ENCODE measurements at places on chromosomes 1 and 21.

GRCh38 chr1:62794053-62794452, 10.1 kb downstream of the ATG4C start:
- DNase-seq: no peak

- no peak for DNase-seq
These were observed 5.2 kb downstream of the IRF2BP2 start for GRCh38 chr1:234604495-234605398.

DNA sequence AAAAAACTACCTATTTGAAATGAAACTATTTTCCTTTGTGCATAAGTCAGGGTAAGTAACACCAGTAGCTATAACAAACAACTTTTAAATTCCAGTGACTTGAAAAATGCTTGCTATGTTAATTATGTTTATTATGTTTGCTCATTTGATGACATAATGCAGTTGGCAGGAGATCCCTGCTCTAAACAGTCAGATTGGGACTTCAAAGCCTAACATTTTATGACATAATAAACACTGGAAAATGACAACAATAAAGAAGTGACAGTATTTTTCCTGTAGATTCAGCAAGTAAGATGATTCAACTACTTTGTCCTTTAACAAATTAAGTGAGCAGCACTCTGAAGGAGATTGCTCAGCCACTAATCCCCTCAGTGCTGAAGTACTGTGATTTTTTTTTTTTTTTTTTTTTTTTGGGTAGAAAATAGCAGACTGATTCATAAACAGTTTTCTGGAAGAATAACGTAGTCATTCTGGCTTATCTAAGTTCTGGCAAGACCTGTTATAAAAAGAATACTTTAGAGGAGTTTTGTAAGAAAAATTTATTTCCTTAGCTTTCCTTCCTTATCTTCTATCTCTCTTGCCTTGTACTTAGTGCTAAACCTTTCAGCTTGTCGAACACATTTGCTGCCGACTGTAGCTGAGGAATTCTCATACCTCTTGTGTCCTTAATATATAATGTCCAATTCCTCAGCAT, 207.2 kb downstream of the PTGER3 start:
- DNase-seq: no peak

- DNase-seq: no peak
These were observed 102.3 kb downstream of the NPHP4 start for GRCh38 chr1:5889901-5890300.

GRCh38 chr1:66365635-66366034, 168.3 kb upstream of the SGIP1 start:
- DNase-seq: no peak

GRCh38 chr21:15441992-15442391, 287.8 kb upstream of the USP25 start:
- no peak for DNase-seq

DNA sequence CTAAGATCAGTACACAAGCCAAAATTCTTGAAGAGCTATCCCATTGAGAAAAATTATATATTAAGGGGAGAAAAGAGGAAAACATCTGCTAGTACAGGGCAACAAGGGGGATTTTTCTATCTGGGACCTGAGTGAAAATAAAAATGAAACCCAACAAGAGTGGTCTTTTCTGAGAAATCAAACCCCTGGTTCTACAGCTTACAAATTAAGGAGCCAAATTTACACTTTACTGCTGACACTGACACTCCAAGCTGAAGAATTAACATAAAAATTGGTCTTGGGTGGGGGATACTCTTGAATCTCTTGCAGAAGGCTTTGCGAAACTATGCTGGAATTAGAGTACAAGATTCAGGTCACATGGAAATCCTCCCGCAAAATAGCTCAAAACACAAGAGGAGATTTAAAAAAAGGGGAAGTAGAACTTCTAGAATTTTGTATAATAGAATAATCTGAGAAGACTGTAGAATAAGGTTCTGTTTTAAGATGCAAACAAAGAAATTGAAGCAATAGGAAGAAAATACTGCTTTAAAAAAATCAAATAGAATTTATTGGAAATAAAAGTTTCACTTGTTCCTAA, 32.1 kb upstream of the HSPA13 start:
- no peak for DNase-seq

DNA sequence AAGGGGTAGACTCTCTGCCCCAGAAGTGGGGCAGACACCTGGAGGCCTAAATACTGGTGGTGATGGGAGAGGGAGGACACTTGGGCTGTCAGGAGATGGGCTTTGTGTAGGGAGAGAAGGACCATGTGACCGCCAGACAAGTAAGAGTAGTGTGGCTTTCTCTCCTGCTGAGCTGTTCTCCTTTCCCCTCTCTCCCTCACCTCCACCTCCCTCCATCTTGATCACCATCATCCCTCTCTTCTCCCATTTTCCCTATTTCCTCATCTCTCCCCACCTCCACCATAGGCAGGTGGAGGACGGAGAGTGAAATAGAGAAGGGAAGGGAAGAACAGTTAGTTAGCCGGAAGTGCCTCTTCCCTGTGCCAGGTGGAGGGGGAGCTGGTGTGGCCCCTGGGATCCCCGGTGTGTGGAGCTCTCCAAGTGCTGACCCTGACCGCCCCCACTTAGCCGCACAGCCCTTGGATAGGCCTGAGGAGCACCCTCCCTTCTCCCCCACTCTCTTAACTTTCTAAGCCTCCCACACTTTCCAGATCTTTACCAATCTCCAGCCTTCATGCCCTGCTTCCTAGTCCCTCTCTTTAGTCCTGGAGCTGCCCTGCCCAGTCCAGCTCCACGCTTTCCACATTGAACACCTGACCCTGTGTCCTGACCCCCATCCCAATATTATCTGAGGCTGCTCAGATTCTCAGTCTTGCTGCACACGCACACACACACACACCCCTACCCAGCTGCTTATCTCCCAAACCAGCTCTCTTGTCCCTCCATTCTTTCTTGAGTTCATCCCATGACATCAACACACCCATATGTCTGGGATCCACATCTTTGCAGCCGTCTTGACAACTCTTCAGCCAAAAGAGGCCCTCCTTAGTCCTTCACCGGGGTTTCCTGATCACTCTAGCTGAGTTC, 1.5 kb downstream of the CELF3 start:
- no peak for DNase-seq

DNA sequence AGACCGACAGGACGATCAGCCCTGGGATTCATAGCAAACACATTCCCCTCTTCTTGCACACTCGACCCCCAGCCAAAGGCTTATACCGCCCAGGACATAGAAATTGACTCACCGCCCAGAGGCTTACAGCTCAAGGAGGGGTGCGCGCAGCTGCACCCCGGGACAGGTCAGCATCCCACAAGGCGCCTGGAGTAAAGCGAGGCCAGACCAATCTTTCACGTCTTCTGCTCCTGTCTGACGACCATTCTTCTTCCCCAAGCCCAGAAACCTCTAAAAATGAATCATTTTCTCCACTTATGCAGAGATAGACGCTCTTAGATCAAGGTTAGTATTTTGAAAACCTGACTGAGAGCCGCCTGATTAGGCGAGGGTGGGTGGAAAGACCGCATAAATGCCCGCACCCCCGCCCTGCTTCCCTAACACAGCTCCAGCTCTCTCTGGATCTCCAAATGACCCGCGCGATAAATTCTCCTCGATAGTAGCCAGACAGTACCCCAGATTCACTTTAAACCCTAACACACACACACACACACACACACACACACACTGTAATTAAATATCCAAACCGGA, 1.9 kb upstream of the LHX8 start:
- DNase-seq: no peak

GRCh38 chr1:212623603-212624002, 15.0 kb downstream of the ATF3 start:
- DNase-seq: no peak

DNA sequence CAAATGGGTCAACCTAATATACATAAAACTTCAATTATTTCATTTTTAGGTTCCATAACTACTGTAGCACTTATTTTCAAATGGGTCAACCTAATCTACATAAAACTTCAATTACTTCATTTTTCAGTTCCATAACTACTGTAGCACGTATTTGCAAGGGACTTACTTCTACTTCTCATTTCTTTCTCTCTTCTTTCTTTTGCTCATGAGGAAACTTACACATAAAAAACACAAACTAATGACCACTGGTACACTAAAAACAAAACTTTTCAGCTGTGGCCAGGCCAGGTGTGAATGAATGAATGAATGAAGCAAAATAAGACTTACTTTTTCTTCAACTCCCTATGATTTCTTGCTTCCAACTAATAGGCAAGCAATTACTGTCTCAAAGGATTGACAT, 11.7 kb downstream of the SYDE2 start:
- no peak for DNase-seq

- DNase-seq: no peak
These were observed 931 bp upstream of the MXRA8 start for GRCh38 chr1:1359308-1359663.

- no peak for DNase-seq
These were observed 22.6 kb downstream of the FMO5 start for GRCh38 chr1:147202576-147202975.

DNA sequence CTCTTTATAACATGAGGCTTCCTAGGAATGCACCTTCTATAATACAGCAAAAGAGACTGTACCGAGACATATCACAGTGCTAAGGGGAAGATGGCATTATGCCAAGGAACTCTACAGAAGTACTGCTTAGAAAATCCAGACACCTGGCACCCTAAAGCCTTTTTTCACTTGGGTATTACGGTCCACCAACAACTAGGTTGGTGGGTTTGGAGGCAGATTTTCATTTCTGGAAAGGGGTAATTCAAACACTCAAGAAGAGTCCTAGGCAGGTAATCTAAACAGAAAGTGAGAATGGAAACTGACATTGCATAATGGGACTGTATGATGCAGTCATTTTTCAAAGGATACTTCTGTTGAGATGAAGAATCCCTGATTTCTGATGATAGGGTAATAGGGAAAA, 19.6 kb downstream of the SCMH1 start:
- DNase-seq: no peak

GRCh38 chr1:81432059-81432458, 368.7 kb upstream of the ADGRL2 start:
- no peak for DNase-seq

DNA sequence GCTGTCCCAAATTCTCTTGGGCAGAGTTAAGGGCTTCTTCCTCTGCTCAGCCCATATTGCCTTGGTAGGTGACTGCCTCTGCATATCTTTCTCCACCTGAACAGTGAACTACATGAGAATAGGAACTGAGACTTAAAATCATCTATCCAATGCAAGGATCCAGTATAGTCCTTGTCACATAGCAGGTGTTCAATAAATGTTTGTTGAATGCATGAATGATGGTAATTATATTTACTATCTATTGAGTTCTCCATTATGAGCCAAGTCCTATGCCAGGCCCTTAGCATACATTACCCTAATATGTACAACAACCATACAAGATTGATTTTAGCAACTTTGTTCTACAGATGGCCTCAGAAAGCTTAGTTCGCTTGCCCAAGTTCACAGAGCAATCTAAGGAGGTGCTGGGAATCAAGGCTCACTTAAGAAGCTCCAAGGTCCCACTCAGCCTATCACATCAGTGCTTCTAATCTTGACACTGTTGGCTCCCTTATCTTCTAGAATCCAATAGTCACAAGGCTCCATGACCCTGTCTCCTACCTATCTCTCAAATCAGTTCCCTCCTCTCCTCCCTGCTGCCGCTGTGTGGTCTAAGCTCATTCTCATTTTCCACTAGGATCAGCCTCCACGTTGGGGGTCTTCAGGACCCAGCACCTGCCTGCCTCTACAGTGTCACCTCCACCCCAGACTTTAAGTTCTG, 2.2 kb upstream of the CDK18 start:
- no peak for DNase-seq

DNA sequence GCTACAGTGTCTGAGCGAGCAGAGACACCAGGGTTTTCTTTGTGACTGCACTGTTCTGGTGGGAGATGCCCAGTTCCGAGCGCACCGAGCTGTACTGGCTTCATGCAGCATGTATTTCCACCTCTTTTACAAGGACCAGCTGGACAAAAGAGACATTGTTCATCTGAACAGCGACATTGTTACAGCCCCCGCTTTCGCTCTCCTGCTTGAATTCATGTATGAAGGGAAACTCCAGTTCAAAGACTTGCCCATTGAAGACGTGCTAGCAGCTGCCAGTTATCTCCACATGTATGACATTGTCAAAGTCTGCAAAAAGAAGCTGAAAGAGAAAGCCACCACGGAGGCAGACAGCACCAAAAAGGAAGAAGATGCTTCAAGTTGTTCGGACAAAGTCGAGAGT, 2.7 kb downstream of the ZBTB18 start:
- DNase-seq: no peak

- DNase-seq: no peak
These were observed 15.0 kb upstream of the IL20 start for GRCh38 chr1:206850401-206850800.

GRCh38 chr1:30872033-30872947, 36.3 kb downstream of the SDC3 start:
- no peak for DNase-seq

DNA sequence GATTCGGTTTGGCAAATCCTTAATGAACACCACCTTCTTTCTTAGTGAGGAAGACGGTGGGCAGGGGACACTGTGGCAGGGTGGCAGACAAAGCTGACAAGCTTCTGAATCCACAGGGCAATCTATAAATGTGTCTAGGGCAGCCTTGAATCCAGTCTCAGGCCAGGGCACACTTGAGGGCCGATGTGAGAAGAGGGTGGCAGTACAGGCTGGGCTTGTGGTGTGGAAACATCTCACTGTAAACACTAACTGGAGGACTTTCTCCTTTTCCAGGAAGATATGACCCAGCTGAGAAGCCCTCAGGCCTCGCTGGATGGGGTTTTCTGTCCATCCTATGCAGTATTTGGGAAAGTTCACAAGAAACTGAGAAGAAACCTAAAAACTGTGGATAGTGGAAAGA, 46.5 kb downstream of the PKP1 start:
- DNase-seq: no peak

DNA sequence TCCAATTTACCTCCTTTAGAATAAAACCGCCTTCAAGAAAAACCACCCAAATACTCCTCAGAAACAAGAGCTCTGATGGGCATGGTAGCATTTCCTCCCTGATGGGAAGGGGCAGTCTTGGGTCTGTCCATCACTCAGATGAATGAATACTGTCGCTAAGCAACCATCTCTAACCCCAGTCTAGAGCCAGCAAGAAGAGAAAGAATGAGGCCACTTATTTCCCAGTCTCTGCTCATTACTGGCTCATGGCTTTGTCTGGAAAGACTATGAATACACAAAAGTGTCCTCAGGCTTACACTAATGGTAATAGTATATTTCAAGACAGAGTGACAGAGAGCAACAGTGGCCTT, 51.0 kb upstream of the F3 start:
- DNase-seq: no peak

- no peak for DNase-seq
These were observed 1.9 kb downstream of the GPR25 start for GRCh38 chr1:200874694-200875093.

DNA sequence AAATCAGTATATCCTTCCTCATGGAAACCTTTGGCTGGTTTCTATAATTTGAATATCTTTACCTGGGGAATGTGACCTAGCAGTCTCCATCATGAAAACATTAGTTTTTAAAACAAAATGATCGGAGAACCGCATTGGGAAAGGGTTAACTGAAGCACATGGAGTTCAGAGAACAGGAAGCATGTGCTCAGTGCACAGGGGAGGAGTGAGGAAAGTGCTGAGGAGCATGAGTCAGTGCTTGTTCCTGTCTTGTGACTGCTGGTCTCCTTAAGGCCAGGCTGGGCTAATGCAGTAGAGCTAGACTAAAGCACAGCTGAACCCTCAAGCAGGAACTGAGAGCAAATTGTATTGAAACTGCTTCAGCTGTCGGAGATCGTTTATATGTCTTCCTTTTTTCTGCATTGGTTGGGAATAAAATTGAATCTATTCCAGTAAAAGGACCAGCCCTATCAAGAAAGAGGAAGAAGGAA, 5.8 kb downstream of the IFI16 start:
- DNase-seq: peak; percentile 23

All from stimulated activated CD8-positive, alpha-beta memory T cell treated with anti-CD3 and anti-CD28 coated beads, Interleukin-4, amount 100 ng/mL, for 1 hour (primary cell).